Hypothalamus (tissue), 51 donors: ENCODE measurements at places on chromosomes 2 and 18.

- DNase-seq, result no peak
These were observed 28.4 kb downstream of the GREB1L start for GRCh38 chr18:21270453-21270852.

DNA sequence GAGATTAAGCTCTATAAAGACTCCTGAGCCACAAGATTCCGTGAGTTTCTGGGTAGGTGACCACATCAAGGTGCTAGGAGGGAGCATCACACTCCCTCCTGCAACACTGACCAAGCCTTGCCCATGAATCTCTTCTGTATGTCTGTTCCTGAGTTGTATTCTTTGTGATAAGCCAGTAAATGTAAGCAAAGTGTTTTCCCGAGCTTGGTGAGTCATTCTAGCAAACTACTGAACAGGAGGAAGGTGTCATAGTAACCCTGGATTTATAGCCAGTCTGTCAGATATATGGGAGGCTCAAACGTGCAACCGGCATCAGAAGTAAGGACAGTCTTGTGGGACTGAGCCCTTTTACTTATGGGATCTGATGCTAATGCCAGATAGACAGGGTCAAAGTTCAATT, 346.1 kb upstream of the KYNU start:
- no peak for DNase-seq

- DNase-seq, result no peak
These were observed 45.7 kb downstream of the STAT4 start for GRCh38 chr2:191105082-191105481.

- no peak for DNase-seq
These were observed 199.6 kb downstream of the VAPA start for GRCh38 chr18:10113121-10114022.

DNA sequence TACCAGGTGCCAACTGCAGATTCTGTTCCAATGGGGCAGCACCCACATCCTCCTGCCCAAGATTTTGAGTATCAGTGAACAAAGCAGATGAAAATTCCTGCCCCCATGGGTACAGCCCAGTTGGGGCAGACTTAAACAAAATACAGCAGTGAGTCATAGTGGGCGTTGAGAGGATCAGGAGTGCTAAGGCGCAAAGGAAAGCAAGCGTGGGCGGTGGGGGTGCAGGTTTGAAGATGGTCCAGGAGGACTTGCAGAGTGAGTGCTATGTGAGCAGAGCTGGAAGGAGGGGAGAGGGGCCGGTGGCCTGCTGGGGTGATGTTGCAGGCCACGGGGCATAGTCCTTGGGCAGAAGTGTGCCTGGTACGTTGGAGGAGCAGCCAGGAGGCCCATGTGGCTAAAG, 24.7 kb downstream of the STEAP3 start:
- DNase-seq, result no peak

GRCh38 chr2:28949617-28950305, 31.3 kb upstream of the TOGARAM2 start:
- DNase-seq, result no peak

- DNase-seq, result no peak
These were observed 11.6 kb downstream of the ATG16L1 start for GRCh38 chr2:233263045-233263570.

- DNase-seq, result no peak
These were observed 27.9 kb downstream of the MSH6 start for GRCh38 chr2:47810850-47811249.

- DNase-seq, result no peak
These were observed 271.5 kb downstream of the HDAC4 start for GRCh38 chr2:239129147-239129920.

DNA sequence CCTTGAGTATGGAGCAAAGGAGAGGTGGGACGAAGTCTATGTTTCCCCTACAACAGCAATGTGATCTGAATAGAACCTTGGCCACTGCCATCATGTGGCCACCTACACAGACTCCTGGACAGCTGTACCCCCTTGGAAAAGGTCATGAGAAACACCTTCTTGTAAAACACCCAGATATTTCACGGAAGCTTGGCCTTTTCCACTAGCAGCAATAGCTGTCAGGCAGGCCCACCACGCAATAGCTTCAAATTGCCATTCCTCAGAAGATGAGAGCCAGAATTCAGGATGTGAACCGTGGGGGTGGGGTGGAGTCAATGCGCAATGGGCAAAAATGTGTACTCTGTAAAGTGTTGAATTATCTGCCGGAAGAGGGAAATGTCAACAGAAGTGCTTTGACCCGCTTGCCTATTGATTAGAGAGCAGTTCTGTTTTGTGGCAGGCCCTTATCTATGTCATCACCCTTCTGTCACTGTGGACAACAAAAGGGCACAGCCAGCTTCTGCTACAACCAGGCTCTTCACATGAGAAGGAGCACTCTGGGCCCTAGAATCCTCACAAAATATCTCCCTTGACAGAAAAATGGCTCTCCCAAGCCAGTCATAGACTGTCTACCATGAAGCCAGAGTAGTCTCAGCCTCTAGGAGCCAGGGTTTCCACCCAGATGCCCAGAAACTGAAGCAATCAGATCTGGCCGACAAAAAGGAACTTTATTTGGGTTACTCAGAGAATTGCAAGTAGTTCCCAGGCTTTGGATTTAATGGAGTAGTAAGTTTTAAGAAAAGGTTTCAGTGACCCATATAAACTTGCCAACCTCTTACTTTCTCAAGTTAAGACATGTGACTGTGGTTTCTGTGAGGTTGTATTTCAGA, 9.5 kb downstream of the INPP1 start:
- DNase-seq, result no peak

- no peak for DNase-seq
These were observed 11.7 kb upstream of the NAPG start for GRCh38 chr18:10514082-10514481.

GRCh38 chr2:156445296-156446220, 9.4 kb downstream of the GPD2 start:
- DNase-seq, result no peak
